Naive thymus-derived CD8-positive, alpha-beta T cell (primary cell): ENCODE measurements at places on chromosomes 4 and X.

DNA sequence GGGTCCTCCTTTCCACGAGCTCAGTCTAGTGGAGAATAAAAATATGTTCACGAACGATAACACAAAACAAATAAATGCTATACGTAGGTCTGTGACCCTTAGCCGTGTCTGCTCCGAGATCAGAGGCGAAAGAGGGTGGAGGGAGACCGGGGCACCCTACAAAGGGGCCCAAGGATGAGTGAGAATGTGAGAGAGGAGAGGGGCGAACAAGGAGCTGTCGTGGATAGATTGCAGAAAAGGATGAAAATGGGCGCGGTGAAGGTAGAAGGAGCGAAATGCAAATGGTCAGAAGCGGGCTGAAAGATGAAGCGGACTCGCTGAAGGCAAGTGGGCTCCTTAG lies 6.2 kb upstream of the ZBTB33 start:
- peak overlapping the region; percentile 92 for H3K27ac ChIP-seq
- peak overlapping the region; percentile 93 for H3K4me3 ChIP-seq
- H3K27me3 ChIP-seq: no peaks in the 10 kb centered on the region
- peaks cover 17% of the 10 kb centered on the region for H3K4me1 ChIP-seq
- H3K36me3 ChIP-seq: peaks cover 6% of the 10 kb centered on the region

GRCh38 chr4:111678479-111678878 lies 466.8 kb upstream of the FAM241A start:
- H3K4me1 ChIP-seq: no peaks in the 10 kb centered on the region
- no peak overlapping the region for H3K4me3 ChIP-seq
- no peaks in the 10 kb centered on the region for H3K36me3 ChIP-seq
- no peak overlapping the region for H3K27ac ChIP-seq
- DNase-seq: no peak

- DNase-seq: no peak
- H3K27me3 ChIP-seq: no peaks in the 10 kb centered on the region
- no peak overlapping the region for H3K4me3 ChIP-seq
- no peaks in the 10 kb centered on the region for H3K36me3 ChIP-seq
Measured at GRCh38 chrX:151902813-151903591, 9.7 kb upstream of the MAGEA4 start.

DNA sequence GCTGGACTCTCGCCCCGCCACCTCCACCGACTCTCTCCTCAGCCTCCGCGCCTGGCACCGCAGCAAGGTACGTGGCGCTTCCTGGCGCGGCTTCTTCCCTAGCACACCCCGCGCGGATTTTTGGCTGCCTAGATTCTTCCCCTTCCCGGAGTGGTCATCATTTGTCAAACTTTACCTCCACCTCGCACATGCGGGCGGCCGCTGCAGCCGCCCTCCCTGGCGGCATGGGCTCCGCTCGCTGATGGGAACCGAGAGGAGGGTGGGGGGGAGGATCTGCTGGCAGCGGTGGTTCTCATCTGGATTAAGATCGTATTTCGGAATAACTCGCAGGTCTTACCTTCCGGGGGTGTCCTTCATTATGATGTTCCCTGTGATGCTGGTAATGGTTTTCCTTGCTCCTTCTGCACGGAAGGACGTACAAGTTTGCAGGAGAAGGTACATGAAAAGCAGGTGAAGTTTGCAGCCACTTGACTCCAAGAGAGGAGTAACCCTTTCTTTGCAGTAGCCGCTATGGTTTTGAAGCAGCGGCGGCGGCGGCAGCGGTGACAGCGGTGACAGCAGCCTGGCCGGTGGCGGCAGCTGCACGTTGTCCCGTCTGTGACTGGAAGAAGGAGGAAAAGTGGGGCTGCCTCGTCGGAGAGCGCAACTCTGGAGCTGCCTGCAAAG lies 2183.9 kb upstream of the TENM3 start:
- no peak overlapping the region for H3K27ac ChIP-seq
- DNase-seq: no peak
- H3K4me3 ChIP-seq: peak overlapping the region; percentile 44
- H3K27me3 ChIP-seq: peaks cover 41% of the 10 kb centered on the region
- peaks cover 4% of the 10 kb centered on the region for H3K36me3 ChIP-seq

DNA sequence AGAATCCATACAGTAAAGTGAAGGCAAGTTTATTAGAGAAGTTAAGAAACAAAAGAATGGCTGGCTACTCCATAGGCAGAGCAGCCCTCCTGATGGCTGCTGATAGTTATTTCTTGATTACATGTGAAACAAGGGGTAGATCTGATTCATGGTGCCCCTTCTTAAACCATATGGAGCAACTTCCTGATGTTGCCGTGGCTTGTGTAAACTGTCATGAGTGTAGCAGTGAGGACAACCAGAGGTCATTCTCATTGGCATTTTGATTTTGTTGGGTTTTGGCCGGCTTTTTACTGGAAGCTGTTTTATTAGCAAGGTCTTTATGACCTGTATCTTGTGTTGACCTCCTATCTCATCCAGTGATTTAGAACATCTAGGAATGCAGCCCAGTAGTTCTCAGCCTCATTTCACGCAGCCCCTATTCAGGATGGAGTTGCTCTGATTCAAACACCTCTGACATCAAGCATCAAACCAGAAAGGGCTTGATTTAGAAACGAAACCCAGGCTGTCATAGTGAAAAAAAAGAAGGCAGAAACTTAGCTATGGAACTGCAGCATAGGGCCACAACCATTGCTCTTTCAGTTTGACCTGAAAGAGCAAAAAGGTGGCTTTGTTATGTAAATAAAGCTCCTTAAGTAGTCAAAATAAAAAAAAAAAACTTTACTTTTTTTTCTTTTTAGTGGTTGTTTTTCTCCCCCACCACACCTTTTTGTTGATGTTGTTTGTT lies 37.8 kb downstream of the SPCS3 start:
- peaks cover 12% of the 10 kb centered on the region for H3K36me3 ChIP-seq
- H3K27me3 ChIP-seq: no peaks in the 10 kb centered on the region
- H3K4me3 ChIP-seq: no peak overlapping the region
- H3K4me1 ChIP-seq: no peaks in the 10 kb centered on the region

GRCh38 chr4:146329050-146329716 lies 114.8 kb downstream of the REELD1 start:
- H3K27ac ChIP-seq: no peak overlapping the region
- H3K4me3 ChIP-seq: no peak overlapping the region
- DNase-seq: no peak
- no peaks in the 10 kb centered on the region for H3K27me3 ChIP-seq
- H3K36me3 ChIP-seq: peaks cover 14% of the 10 kb centered on the region

- peaks cover 3% of the 10 kb centered on the region for H3K4me1 ChIP-seq
- no peak overlapping the region for H3K27ac ChIP-seq
- peaks cover 13% of the 10 kb centered on the region for H3K27me3 ChIP-seq
- H3K4me3 ChIP-seq: no peak overlapping the region
- no peak for DNase-seq
Measured at GRCh38 chr4:98851806-98852205, 77.1 kb downstream of the EIF4E start.

DNA sequence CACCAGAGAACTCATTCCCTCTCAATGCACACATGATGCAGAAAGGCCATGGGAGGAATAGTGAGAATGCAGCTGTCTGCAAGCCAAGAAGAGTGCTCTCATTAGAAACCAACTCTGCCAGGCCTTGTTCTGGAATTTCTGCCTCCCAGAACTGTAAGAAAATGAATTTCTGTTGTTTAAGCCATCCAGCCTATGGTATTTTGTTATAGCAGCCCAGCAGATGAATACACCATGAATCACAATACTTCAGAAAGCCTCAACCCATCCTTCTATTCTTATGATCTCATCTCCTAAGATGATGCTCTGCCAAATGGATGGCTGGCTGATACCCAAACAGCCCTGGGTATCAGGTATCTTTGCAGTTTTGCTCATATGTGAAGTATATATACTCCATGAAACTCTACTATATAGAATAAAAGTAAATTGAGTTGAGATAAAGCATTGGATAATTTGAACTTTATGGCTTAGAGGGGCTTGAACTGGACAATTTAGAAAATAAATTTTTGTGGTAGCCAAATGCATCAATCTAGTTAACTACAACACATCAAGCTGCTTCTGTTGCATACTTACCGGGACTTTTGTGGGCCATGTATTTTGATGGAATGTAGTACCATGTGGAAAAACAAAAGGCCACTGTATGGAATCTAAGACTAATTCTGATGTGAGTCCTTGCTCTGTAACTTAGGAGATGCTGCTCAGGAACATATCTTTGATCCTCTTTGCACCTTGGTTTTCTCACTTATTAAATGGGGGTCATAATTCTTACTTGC lies 245.9 kb downstream of the HS3ST1 start:
- H3K36me3 ChIP-seq: no peaks in the 10 kb centered on the region
- H3K27ac ChIP-seq: no peak overlapping the region

- no peaks in the 10 kb centered on the region for H3K4me1 ChIP-seq
- no peak for DNase-seq
- peaks cover 29% of the 10 kb centered on the region for H3K27me3 ChIP-seq
- peaks cover 3% of the 10 kb centered on the region for H3K36me3 ChIP-seq
- no peak overlapping the region for H3K27ac ChIP-seq
- H3K4me3 ChIP-seq: no peak overlapping the region
Measured at GRCh38 chr4:89855236-89855635, 18.3 kb upstream of the SNCA start.
